Cardiac muscle cell (in vitro differentiated cells and primary cell): ENCODE measurements at places on chromosomes 16 and 17. TPM values are rescaled to one million over a fixed set of nuclear protein-coding genes. Genes with fewer than 3 reads are reported as not detected.

DNA sequence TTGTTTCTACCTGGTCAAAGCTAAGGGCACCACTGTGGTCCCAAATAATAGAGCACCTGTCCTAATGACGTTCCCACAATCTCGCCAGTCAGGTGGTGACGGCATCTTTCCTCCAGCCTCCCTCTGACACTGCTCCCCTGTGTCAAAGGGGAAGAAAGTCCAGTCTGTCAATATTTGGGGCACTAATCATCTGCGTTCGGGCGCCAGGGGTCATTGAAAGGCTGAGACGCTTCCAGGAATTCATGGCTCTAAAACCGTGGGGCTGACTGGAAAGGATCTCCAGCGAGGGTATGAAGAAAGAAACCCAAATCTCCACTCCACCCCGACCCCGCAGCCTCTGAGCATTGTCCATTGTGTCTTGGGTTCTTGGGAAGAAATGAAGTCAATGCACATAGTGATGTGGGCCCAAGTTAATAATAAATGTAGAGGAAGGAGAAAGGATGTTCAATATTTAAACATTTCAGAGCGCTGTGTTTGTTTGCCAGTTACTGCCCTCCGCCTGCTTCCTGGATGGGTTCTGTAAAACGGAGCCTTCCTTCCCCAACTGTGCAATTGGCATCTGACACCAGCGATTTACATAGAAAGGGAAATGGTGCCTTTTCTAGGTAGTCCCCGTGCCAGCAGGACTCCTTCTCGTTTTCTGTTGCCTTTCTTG is 103.2 kb downstream of the SOCS1 start:
- H3K27ac ChIP-seq = no peak overlapping the region
- no peaks in the 10 kb centered on the region for H3K27me3 ChIP-seq
- no peaks in the 10 kb centered on the region for H3K36me3 ChIP-seq
- H3K4me3 ChIP-seq = no peak overlapping the region
- no peak for DNase-seq
- H3K4me1 ChIP-seq = peaks cover 3% of the 10 kb centered on the region

DNA sequence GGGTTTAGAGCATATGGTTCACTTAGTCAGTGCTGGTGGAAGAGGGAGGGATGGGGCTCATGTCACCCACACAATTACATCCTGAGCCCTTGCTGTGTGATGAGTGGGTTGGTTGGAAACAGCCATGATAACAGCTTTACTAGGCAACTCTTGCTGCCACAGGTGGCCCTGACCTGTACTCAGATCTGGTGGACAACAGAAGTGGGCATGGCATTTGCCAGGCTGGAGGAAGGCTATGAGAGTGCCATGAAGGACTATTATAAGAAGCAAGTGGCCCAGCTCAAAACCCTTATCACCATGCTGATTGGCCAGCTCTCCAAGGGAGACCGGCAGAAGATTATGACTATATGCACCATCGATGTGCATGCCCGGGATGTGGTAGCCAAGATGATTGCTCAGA is 105.8 kb downstream of the DNAH9 start:
- no peak overlapping the region for H3K4me3 ChIP-seq
- H3K27ac ChIP-seq = no peak overlapping the region

GRCh38 chr16:1145383-1146100 is 7.4 kb upstream of the CACNA1H start:
- H3K27me3 ChIP-seq = no peaks in the 10 kb centered on the region
- H3K27ac ChIP-seq = no peak overlapping the region
- no peak for DNase-seq
- H3K4me1 ChIP-seq = no peaks in the 10 kb centered on the region

DNA sequence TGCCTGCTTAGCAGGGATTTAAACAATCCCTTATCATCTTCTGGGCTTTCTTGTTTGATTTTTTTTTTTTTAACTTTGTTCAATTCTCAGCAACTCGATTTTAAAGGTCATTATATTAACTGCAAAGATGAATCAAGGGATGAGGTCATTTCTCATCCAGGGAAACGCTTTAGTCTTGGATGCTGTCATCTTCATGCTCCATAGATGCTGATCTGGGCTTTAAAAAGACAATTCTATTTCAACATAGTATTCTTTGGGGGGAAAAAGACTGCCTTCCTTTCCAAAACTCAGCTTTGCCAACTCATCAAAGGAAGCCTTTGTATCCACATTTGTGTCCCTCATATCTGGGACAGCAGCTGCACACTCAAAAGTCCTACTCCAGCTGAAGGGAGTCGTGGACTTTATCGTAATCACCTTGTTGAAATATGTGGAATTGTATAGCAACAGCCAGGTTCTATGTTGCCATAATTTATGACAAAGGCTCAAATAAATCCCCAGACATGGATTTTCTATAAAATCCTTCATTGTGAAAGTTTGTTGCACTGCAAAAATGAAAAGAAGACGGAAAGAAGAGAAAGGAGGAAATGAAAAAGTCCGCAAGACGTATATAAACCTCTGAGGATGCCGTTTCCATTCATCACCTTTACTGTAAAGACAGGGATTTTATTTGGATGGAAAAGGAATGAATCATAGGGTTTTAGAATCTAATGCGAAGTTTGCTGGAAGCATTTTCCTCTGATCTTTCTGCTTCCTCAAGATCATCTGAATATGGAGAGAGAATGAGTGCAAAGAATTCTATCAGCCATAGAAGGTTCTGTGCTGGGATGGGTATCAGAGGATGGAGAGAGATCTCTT is 48.6 kb upstream of the XYLT1 start:
- H3K4me3 ChIP-seq = no peak overlapping the region
- peaks cover 5% of the 10 kb centered on the region for H3K27me3 ChIP-seq
- H3K4me1 ChIP-seq = no peaks in the 10 kb centered on the region
- no peaks in the 10 kb centered on the region for H3K36me3 ChIP-seq
- no peak overlapping the region for H3K27ac ChIP-seq
- no peak for DNase-seq

DNA sequence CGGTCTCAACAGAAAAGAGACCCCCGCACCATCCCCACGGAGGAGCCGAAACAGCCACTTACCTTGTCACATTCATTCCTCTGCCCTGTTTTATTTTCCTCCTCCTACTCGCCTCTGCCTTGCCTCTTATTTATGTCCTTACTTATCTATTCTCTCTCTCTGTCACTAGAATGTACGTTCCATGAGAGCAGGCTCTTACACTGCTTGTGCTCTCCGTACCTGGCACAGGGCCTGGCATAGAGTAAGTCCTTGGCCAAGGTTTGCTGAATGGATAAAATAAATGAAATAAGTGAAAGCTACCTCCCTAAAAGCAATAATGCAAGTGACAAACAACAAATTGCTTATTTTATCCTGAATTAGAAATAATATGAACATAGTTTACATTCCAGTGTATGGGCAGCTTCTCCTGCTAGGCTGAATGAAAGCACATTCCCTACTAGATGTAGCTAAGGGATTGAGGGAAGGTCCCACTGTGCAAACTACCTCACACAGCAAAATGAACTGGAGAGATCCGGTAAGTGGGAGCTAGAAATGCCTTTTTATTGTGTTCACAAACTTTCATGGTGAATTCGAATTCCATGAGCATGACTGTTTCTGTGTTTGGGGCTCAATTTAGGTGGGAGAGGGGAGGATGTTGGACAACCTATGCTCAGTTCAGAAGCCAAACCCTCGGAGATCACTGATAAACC is 173.1 kb downstream of the PARN start:
- H3K27ac ChIP-seq = no peak overlapping the region
- no peaks in the 10 kb centered on the region for H3K36me3 ChIP-seq
- no peak for DNase-seq
- H3K4me3 ChIP-seq = no peak overlapping the region
- H3K4me1 ChIP-seq = peaks cover 18% of the 10 kb centered on the region
- no peaks in the 10 kb centered on the region for H3K27me3 ChIP-seq

- H3K4me3 ChIP-seq = peak overlapping the region; percentile 75
- no peaks in the 10 kb centered on the region for H3K27me3 ChIP-seq
- peak overlapping the region; percentile 90 for H3K27ac ChIP-seq
- DNase-seq = no peak
Observed at GRCh38 chr17:75394332-75394918, 11.1 kb downstream of the GRB2 start.

GRCh38 chr16:29903590-29903989 is 3.3 kb downstream of the ASPHD1 start:
- no peak overlapping the region for H3K4me3 ChIP-seq
- H3K27ac ChIP-seq = no peak overlapping the region
- no peaks in the 10 kb centered on the region for H3K36me3 ChIP-seq
- peaks cover 4% of the 10 kb centered on the region for H3K4me1 ChIP-seq

- peaks cover 5% of the 10 kb centered on the region for H3K36me3 ChIP-seq
- peaks cover 11% of the 10 kb centered on the region for H3K4me1 ChIP-seq
- H3K27ac ChIP-seq = peak overlapping the region; percentile 89
- H3K27me3 ChIP-seq = no peaks in the 10 kb centered on the region
- no peak overlapping the region for H3K4me3 ChIP-seq
- no peak for DNase-seq
Observed at GRCh38 chr16:85187447-85187846, 75.2 kb upstream of the CIBAR2 start.

DNA sequence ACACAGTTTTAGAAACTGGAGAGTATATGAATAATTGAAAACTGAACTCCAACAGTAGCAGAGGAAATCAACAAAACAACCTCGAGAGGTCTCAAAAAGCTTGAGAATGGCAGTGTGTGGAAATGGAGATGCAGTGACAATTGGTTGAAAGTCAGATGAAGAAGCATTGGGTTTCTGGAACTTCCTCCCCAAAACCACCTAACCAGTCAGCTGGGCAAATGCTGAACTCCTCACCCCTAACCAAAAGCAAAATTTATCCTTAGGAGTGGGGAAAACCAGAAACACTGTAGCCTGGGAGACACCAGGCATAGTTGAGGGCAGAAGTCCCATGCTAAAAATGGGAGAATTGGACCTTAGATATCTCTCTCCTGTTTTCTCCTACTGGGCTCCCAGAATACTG is 109.9 kb downstream of the TANC2 start:
- H3K36me3 ChIP-seq = peaks cover 4% of the 10 kb centered on the region
- H3K4me3 ChIP-seq = no peak overlapping the region

GRCh38 chr16:71669926-71670536 is 44.0 kb downstream of the MARVELD3 start:
- no peaks in the 10 kb centered on the region for H3K27me3 ChIP-seq
- peaks cover 28% of the 10 kb centered on the region for H3K36me3 ChIP-seq
- no peak overlapping the region for H3K4me3 ChIP-seq
- H3K4me1 ChIP-seq = no peaks in the 10 kb centered on the region
- DNase-seq = peak; percentile 2
- no peak overlapping the region for H3K27ac ChIP-seq

- no peak overlapping the region for H3K4me3 ChIP-seq
- H3K36me3 ChIP-seq = no peaks in the 10 kb centered on the region
- no peak overlapping the region for H3K27ac ChIP-seq
- no peak for DNase-seq
- no peaks in the 10 kb centered on the region for H3K27me3 ChIP-seq
Observed at GRCh38 chr16:68005786-68006286, 6.6 kb upstream of the DPEP2 start.

- no peak overlapping the region for H3K27ac ChIP-seq
- no peak overlapping the region for H3K4me3 ChIP-seq
- H3K27me3 ChIP-seq = no peaks in the 10 kb centered on the region
- no peaks in the 10 kb centered on the region for H3K36me3 ChIP-seq
- no peaks in the 10 kb centered on the region for H3K4me1 ChIP-seq
Observed at GRCh38 chr16:66977341-66978113, 10.9 kb upstream of the CES4A start.

DNA sequence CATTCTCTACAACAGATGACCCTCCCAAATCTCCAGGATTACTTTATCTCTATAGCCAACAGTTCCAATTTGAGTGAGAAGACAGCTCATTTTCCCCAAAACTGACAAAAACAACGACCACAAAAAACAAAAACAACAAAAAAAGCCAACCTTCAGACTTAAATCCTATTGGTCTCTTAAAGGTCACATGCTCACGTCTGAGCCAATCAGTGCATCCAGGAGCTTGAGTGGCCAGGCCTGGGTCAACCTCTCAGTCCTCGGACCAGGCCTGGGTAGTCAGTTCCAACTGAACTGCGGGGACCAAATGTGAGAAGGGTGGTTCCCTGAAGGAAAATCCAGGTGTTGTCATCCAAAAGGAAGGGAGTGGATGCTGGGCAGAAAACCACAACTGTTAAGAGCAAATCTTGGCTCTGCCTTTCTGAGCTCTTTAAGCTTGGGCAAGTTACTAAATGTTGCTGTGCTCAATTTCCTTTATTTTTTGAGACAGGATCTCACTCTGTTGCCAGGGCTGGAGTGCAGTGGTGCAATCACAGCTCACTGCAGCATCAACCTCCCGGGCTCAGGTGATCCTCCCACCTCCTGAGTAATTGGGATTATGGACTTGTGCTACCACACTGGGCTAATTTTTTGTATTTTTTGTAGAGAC is 43.0 kb upstream of the MSI2 start:
- no peak overlapping the region for H3K4me3 ChIP-seq
- H3K27me3 ChIP-seq = no peaks in the 10 kb centered on the region
- no peaks in the 10 kb centered on the region for H3K36me3 ChIP-seq
- no peaks in the 10 kb centered on the region for H3K4me1 ChIP-seq

DNA sequence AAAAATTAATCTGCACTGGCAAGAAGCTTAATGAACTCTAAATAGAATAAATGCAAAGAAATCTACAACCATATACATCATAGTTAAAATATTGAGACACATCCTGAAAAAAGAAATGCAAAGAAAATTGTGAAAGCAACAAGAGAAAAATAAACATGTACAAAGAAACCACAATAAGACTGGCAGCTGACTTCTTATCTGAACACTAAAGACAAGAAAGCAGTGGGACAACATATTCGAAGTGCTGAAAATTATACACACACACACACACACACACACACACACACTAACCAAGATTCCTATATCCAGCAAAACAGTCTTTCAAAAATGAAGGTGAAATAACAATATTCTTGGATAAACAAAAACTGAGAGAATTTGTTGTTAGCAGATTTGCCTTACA is 366.5 kb upstream of the C16orf82 start:
- no peaks in the 10 kb centered on the region for H3K36me3 ChIP-seq
- no peak overlapping the region for H3K27ac ChIP-seq
- no peak for DNase-seq
- H3K4me1 ChIP-seq = no peaks in the 10 kb centered on the region
- no peaks in the 10 kb centered on the region for H3K27me3 ChIP-seq

- H3K36me3 ChIP-seq = peaks cover 16% of the 10 kb centered on the region
- H3K4me1 ChIP-seq = peaks cover 13% of the 10 kb centered on the region
- no peaks in the 10 kb centered on the region for H3K27me3 ChIP-seq
- H3K4me3 ChIP-seq = peak within 1 kb of the TSS; percentile 59
- DNase-seq = peak; percentile 69
Observed at GRCh38 chr16:1771188-1771863, at the start of gene NME3. Gene NME3, minus strand, starts transcription at chr16:1771543. Its CDS starts 9 bp downstream, at chr16:1771534.

DNA sequence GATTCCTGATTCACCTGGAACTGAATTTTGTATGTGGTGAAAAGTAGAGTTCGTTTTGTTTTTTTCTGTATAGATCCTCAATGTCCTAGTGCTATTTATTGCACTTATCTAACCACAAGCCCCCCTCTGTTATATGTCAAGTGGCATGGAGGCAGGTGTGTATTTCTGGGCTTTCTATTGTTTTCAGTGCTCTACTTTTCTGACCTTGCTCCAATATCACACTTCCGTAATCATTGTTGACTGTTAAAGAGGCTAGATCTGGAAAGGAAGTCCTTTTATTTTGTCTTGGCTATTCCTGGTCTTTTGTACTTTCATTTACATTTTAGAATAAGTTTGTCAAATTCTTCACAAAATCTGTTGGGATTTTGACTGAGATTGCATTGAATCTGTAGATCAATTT is 26.8 kb upstream of the FBXO47 start:
- H3K27ac ChIP-seq = no peak overlapping the region
- H3K27me3 ChIP-seq = no peaks in the 10 kb centered on the region
- H3K4me1 ChIP-seq = peaks cover 4% of the 10 kb centered on the region
- no peak for DNase-seq
- H3K36me3 ChIP-seq = no peaks in the 10 kb centered on the region

The CIAO2B gene
- total RNA-seq = 151 and 184 TPM in 2 replicates

The NPIPA3 gene
- 0.28 and 2.2 TPM in 2 replicates for total RNA-seq

The LAT gene
- 1.2 and 1.5 TPM in 2 replicates for total RNA-seq

The ERAL1 gene
- total RNA-seq = 32.3 and 44.3 TPM in 2 replicates

The CCL17 gene
- not detected in 2 replicates for total RNA-seq

The CLEC18C gene
- 0.36 and 1.1 TPM in 2 replicates for total RNA-seq

The PRSS21 gene
- total RNA-seq = not detected in 2 replicates

The FCSK gene
- 13.8 and 22.5 TPM in 2 replicates for total RNA-seq

The HBA2 gene
- 1.3 TPM in 1 of 2 replicates, not detected in the other for total RNA-seq

The PKMYT1 gene
- total RNA-seq = 26.2 and 28.1 TPM in 2 replicates
